ENCODE measurements at places on chromosomes 1 and 21. TPM values are rescaled to one million over a fixed set of nuclear protein-coding genes. Genes with fewer than 3 reads are reported as not detected.

DNA sequence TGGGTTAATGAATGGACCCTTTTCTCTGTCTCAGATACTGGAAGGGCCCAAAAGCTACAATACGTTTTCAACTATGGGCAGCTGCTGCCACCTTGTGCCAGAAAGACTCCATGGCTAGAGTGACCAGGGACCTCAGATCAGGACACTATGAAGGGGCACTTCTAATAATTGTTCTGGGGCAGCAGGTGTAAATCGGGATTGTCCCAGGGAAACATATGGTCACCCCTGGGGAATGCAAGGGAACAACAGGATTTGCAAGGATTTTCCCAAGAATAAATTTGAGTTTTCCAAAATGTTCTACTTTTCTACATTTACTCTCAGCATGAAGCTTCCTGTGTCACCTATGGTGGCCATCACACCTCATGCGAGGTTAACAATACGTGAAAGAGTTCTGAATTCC, 12.0 kb upstream of the FCAMR start:
- DNase-seq: peak; percentile 56

DNA sequence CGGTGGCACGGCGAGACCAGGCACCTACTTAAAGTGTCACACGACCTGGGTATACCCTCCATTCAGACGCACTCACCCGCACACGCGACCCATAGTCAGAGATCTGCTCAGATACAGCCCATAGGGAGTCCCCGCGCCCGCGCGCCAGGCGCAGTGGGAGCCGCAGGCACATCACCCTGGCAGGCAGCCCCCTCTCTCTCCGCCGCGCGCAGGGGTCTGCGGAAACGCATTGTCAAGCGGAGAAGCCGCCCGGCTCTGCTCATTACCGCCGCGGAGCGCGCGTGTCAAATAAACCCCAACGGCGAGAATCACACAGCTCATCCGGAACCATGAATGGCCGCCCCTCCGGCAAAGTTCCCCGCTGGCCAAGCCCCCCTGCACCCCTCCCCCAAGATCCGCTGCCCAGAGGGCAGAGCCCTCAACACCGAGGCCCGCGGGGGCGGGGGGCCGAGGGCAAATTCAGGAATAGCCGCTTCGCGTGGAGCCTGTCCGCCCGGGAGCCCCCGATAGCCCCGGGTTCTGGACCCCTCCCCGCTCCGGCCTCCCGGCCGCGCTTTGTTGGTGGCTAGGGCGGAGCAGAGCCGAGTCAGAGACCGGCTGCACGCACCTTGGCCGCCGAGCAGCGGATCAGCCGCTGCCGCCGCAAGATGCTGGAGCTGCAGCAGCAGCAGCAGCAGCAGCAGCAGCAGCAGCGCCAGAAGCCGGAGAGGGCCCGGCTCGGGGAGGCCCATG, 522 bp downstream of the LRP8 start:
- DNase-seq: peak; percentile 50

DNA sequence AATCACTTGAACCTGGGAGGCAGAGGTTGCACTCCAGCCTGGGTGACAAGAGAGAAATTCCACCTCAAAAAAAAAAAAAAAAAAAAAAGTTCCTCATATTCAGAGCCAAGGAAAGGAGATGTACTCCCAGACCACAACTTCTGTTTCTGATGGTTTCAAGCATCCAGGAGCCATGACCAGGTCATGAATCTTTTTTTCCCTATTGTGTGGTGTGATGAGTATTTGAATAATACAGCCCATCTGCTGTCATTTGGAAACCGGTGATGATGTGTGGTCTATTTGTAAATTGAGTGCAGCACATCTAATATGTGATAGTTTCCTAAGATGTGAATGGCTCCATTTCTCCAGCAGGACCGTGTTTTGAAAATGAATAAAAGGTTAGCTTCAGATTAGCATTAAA, 18.6 kb downstream of the PIK3CD start:
- no peak for DNase-seq

DNA sequence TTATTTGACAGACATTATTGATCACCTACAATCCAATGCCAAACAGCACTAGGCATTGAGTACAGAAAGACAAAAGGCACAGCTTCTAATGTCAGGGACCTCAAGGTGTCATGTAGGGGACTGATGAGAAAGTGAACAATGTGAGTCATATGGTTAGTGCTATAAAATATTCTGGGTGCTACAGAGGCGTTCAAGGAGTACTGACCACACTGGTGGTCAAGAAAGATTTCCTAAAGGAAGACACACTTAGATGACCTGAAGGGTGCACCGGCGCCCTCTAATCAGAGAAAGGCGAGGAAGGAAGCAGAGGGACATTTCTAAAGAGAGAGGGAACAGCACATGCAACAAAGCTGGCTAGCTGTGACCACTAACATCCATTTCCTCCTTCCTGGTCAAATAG, 64.9 kb upstream of the F3 start:
- DNase-seq: no peak

GRCh38 chr1:156675210-156676113, 1.7 kb downstream of the NES start:
- DNase-seq: no peak

- no peak for DNase-seq
Measured at GRCh38 chr1:44780583-44781121, 5.3 kb downstream of the RPS8 start.

- DNase-seq: no peak
Measured at GRCh38 chr1:43537423-43538142, 6.9 kb downstream of the PTPRF start.

DNA sequence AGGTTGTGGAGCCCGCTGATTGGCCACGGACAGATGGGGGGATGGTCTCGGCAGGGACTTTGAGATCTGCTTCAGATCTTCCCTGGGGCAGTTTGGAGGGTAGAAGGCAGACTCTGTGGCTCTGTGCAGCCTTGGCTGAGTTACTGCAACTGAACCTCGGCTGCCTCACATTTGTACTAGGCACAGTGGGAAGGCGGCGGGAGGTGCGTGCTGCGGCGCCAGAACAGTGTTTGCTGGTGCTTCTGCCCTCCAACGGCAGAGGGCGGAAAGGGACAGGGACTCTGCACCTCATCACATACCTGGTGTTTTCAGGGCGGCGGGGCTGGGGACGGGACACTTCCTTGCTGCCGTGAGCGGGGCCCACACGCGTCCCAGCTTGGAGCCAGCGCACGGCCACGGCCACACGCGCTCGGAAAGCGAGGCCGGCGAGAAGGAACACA, 26.2 kb downstream of the SLC66A1 start:
- DNase-seq: no peak

GRCh38 chr1:24946861-24947658, 17.0 kb upstream of the RUNX3 start:
- no peak for DNase-seq

GRCh38 chr21:39111931-39112550, 71.2 kb downstream of the PSMG1 start:
- DNase-seq: no peak

DNA sequence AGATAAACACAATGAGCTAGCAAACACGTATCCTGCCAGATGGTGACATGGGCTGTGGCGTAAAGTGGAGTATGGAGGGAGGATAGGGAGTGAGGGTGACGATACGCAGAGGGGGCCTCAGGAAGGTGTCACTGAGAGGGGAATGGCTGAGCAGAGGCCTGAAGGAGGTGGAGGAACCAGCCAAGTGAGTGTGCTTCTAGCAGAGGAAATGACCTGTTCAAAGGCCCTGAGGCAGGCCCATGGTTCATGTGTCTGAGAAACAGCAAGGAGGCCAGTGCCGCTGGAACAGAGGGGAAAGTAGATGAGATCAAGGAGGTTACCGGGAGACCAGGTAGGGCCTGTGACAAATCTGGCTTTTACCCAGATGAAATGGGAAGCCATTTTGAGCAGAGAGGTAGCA, 36.0 kb downstream of the TAS1R2 start:
- DNase-seq: no peak

- DNase-seq: no peak
Measured at GRCh38 chr1:167650269-167651160, 20.5 kb downstream of the RCSD1 start.

DNA sequence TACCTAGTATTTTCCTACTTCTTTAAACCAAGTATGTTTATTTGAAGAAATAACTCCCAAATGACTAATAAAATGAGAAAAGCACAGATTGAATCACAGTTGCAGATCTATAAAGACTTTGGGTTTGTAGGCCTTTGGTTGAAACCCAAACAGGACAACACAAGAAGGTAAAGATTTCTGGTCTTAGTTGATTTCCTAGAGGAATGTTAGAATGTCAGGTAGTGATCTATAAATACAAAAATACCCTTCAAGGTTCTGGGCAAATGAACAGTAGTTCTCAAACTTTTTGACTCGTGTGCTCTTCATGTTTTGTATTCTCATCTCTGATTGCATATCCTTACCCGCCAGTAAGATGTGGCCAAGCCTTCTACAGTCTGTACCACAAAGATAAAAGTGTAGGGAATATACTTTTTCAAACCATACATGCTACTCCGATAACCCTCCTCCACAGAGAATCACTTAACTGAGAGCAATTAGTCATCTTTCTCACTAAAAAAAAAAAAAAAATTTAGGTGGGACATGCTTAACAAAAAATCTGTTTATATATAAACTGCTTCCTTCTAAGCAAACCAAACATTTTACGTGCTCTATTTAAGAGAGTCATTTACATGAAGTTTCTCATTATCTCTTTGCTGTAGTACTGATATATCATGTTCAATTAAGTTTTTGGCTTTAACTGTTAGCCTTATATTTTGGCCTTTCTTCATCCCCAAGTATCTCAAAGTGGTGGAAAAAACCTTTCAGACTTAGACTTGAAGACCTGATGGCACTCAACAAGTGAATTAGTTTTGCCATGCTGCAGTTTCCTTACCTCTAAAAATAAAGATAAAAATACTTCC, 36.0 kb downstream of the CNIH4 start:
- no peak for DNase-seq

DNA sequence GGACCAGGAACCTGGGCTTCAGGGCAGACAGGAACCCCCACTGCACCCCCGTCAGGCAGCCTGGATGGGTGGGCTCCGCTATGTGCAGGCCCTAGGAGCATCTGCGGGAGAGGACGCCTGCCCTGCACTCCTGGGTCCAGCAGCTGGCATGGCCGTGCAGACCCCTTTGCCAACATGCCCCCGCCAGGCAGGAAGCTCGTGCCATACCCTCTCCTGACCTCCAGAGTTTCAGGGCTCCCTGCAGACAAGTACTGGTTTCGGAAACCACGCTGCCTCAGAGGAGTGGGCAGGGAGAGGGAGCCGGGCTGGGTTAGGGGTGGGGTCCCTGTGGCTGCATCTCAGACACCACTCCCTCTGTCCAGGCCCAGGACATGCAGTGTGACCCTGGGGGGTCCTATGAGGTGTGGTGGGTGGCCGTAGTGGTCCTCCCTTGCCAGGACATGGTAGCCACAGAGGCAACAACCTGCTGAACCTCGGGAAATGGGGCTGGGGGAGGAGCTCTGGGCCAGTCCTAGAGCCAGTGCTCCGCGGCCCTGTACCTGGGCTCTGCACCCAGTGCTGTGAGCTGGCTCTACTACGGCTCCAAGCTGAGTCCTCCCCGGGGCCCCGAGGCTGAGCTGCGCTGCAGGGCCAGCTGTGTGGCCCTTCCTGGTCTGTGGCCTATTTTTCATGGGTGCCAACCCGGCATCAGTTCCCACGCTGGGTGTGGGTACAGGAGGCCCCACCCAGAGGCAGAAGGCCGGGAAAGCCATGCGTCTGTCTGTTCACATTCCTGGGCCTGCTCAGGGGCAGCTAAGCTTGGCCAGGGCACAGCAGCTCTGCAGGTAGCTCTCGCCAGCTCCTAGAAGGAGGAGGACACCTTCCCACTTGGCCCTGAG, 1.4 kb downstream of the PLEKHN1 start:
- no peak for DNase-seq

- peak; percentile 42 for DNase-seq
Measured at GRCh38 chr1:51234721-51235425, 1.2 kb upstream of the RNF11 start.

Gene OR2G6
- not detected for total RNA-seq

Gene PRAMEF11
- not detected for total RNA-seq

Gene IL20
- total RNA-seq: not detected

Gene UCK2
- 37.0 TPM for total RNA-seq
